ENCODE measurements at places on chromosomes 1 and 21.
A peak's percentile ranks its signal among the peaks of the same experiment; 100 is the strongest.

DNA sequence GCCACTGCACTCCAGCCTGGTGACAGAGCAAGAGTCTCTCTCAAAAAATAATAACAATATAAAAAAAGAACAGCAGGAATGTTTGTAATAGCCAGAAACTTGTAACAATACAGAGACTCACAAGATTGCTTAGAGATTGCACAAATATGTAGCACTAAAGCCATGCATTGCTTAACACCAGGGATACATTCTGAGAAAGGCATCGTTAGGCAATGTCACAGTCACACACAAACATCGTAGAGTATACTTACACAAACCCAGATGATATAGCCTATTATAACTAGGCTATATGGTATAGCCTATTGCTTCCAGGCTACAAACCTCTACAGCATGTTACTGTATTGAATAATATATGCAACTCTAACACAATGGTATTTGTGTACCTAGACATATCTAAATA is 45.3 kb downstream of the GPATCH2 start:
- DNase-seq, result no peak

DNA sequence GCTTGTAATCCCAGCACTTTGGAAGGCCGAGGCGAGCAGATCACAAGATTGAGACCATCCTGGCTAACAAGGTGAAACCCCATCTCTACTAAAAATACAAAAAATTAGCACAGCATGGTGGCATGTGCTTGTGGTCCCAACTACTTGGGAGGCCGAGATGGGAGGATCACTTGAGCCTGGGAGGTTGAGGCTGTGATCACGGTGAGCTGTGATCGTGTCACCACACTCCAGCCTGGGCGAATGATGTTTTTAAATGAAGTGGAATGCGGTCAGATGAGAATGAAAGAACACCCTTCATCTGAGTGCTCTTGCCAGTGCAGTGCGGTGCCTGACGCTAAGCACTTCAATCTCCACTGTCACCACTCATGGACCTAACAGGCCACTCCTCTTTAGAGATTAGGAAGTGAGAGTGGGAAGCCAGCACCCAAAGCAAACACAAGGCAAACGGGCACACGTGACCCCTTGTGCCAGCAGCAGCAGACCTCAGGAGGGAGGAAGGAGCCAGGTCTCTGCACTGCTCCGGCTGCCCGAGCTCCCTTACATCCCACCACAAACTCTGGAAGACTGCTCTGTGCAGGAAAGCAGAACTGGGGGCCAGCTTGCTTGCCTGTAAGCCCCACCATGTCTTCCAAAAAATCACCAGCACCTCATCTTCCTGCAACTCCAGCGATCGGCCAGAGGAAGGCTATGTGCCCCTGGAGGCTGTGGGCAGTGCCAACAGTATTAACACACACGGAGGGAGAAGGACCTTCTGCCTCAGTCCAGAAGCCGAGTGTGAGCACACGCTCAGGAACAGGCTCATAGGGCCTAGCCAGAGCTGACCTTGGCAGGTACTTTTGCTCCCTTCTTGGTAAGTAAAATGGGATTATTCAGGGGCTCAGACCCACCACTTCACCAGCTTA is 9.7 kb downstream of the CTNNBIP1 start:
- DNase-seq, result peak; percentile 26

- DNase-seq, result no peak
Measured at GRCh38 chr1:206102292-206102936, 14.8 kb downstream of the AVPR1B start.

GRCh38 chr1:168414914-168415313 is 128.9 kb downstream of the XCL2 start:
- DNase-seq, result no peak

- no peak for DNase-seq
Measured at GRCh38 chr1:25193229-25193628, 39.1 kb downstream of the SYF2 start.

GRCh38 chr1:30642391-30643120 is 80.8 kb downstream of the MATN1 start:
- no peak for DNase-seq

DNA sequence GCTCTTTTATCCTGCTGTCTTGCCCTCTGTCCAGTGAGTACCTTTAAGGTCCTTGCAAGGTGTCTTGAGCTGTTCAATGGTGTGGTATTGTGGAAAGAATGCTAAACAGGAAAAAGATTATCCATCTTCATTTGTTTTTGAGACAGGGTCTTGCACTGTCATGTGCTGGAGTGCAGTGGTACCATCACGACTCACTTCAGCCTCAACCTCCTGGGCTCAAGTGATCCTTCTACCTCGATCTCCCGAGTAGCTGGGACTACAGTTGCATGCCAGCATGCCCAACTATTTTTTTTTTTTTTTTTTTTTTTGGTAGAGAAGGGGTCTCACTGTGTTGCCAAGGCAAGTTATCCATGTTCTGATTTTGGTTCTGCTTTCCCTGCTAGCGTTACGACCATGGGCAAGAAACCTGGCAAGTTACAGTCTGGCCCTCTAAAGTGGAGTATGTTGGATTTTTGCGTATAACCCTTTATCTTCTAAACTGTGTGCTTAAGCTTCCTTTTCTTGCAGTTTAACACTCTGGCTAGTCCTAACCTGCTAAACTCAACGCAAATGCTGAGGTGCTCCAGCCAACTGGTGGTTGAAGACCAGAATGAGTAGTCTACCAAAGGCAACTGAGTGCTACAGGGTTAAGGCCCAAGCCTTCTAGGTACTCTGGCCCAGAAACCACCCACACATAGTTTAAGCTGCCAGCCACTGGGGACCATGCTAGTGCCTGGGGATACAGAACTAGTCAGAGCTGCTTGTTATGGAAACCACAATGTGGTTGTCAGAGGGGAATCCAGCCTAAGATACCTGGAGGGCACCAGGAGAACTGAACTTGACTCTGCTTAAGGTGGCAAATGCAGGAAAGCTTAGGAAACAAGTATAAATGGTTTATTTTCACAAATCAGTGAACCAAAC is 7.9 kb downstream of the RPL11 start:
- DNase-seq, result no peak

DNA sequence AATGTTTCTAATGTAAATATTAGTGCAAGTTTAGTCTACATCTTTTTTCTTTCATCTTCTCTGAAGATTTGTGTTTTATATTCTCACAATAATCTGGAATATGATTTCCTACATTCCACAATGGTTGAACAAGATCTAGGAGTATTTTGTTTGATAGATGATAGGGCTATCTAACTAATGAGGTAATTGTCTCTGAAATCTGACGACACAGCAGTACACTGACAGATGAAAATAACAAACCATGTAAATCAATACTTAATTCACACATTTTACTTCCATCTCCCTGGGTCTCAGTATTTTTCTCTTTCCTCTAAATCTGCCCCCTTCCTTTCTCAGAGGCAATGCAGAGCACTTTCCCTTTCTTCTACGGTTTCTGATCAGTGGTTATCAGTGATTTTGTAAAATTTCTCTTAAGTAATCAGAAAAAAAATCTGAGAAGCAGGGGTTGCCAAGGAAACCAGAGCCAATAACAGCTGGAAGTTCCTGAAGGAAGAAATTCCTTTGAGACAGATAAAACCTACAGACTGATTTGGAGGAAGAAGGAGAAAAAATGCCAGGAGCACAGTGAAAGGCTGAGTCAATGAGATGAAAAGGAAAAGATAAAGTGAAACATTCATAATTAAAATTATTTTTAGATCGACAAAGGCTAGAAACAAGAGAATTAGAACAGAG is 7.3 kb upstream of the ANKRD13C start:
- DNase-seq, result no peak

GRCh38 chr1:232726048-232726779 is 79.0 kb upstream of the MAP10 start:
- DNase-seq, result no peak

GRCh38 chr1:40185951-40186864 is 25.0 kb downstream of the RLF start:
- no peak for DNase-seq

DNA sequence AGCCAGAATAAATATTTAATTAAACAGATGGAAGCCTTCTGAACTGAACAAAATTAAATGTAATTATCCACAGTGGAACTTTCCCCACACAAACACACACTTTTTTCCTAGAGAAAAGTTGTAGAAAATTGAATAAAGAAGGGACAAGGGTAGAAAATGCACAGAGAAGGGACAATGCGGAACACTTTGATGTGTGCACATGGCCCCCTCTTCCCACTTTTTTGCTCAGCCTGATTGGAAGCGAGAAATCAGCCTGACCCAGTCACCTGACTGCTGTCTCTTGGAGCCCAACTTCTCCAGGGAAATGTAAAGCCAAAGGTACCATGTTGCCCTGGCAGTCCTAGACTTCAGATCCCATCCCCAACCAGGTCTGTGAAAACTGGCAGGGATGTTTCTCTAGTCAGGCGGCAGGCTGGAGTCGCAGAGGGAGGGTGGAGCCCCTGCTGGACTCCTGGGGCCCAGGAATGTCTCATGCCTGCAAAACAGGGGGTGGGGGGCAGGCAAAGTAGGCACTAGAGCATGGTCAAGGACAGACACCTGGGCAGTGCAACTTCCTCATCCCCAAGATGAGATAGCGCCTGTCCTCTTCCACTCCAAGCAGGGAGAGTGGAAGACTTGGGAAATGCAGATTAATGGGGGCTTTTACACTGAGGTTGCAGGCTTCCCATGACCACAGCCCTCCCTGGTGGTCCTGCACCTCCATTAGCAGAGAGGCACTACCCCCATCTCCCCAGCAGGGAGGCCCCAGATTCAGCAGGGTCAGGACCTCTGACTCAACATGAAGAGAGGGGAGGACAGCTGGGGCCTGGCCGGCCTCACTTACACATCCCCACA is 2.8 kb downstream of the CERS2 start:
- no peak for DNase-seq

GRCh38 chr1:112388436-112388835 is 7.6 kb upstream of the CTTNBP2NL start:
- no peak for DNase-seq

DNA sequence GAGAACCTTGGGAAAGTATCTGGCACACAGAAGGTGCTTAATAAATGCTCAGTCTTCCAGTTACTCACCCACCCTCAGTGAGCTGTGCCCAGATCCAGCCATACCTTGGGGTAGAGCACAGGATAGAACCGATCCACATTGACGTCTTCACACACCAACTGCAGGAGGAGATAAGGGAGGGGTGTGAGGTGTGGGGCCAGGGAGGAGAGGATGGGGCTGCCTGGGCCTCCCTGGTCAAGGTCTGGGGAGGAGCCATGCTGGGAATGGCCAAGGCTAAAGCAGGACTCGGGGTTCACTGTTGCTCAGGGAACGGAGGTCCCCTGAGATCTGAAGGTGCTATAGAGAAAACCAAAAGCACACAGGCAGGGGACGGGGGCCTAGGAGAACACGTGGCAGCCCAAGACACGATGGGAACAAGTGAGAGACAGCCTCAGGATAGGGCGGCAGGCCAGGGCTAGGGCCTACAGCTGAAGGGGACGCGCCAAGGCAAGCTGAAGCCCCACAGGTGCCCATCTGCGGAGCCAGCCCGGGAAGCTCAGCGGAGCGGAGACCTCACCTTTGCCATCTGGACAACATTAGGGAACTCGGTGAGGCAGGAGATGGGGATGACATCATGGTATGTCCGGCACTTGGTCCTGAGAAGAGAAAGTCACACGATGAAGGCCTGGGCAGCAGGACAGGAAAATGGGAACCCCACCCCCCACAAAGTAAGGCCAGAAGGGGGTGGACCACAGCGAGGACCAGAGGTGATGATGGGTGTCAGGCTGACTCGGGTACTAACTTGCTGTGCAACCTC is 55.9 kb downstream of the RAP1GAP start:
- DNase-seq, result no peak

DNA sequence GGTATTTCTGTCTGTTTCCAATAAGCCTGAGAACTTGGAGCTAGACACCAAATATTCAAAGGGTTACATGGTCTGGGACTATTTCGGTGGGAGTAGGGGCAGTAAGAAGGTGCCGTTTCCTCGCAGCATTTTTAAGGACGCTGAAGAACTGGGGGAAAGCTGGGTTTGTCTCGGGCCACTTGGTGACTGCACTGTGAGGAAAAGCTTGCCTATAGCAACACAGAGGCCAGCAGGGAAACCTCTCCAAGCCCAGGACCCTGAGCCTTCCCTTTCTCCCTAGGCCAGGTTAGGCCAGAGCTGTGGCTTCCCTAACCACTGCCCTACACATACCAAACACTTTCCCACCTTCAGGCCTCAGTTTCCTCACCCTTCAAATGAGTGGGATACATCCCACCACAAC is 3.3 kb downstream of the GLIS1 start:
- DNase-seq, result no peak

- DNase-seq, result peak; percentile 85
Measured at GRCh38 chr21:45074048-45074817, at the start of gene ADARB1. TSS of gene ADARB1 (plus strand) at chr21:45074580. CDS start at chr21:45171657, 97,077 bp downstream.

- DNase-seq, result no peak
Measured at GRCh38 chr1:234554218-234554697, 55.7 kb downstream of the IRF2BP2 start.

GRCh38 chr1:153750026-153750995 is 22.5 kb downstream of the INTS3 start:
- DNase-seq, result no peak

- DNase-seq, result no peak
Measured at GRCh38 chr1:14467112-14467511, 131.4 kb upstream of the KAZN start.

GRCh38 chr21:15794277-15794912 is 64.6 kb downstream of the USP25 start:
- DNase-seq, result no peak

- no peak for DNase-seq
Measured at GRCh38 chr1:53862507-53862906, 24.4 kb upstream of the NDC1 start.

GRCh38 chr1:7589774-7590425 is 181.2 kb upstream of the VAMP3 start:
- DNase-seq, result no peak

DNA sequence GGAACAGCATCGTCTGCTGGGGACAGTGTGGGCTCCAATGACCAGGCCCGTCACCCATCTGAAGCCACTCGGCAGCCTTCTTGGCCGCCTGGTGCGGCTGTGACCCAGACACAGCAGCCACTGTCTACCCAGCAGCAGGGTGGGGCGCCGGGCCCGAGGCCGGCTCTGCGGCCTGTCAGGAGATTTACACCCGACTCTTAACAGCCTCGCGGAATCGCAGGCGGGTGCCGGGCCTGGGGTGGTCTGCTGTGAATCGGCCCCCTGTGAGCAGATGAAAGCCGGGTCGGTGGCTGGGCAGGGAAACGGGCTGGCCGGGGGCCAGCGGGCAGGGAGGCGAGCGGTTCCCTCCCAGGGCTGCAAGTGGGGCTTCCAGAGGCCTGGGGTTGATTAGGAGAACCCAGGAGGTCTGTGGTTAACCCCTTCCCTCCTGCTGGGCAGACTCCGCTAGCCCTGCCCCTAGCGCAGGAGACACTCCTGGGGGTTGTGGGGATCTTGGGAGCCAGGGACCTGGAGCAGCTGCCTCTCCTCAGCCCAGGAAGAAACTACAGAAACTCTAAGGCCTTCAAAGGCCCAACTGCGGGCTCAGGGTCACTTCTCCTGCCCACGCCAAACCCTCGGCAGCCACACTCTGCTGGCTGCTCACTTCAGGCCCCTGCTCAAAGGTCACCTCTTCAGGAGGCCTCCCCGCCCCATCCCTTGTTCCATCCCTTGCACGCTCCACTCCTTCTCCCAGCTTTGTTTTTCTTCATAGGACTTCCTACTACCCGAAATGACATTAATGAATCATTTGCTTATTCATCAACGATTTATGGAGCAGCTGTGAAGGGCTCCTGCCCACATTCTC is 15.6 kb downstream of the RUNX3 start:
- DNase-seq, result no peak

Measured in WERI-Rb-1 (cell line).